Upper lobe of right lung (tissue), 1 donor: ENCODE measurements at places on chromosomes 1 and 21. TPM values are rescaled to one million over a fixed set of nuclear protein-coding genes. Genes with fewer than 3 reads are reported as not detected.

Gene OR2T2
- total RNA-seq = not detected

Gene TARBP1
- total RNA-seq = 18.3 TPM

Gene ARID4B
- 38.7 TPM for total RNA-seq

Gene NBPF10
- 3.8 TPM for total RNA-seq

Gene IL10
- 0.67 TPM for total RNA-seq

- no peak overlapping the region for H3K27ac ChIP-seq
- peaks cover 10% of the 10 kb centered on the region for H3K4me1 ChIP-seq
- no peaks in the 10 kb centered on the region for H3K27me3 ChIP-seq
- peaks cover 16% of the 10 kb centered on the region for H3K36me3 ChIP-seq
- no peak overlapping the region for H3K4me3 ChIP-seq
- no peak for DNase-seq
Measured at GRCh38 chr1:26794391-26794790, 6.6 kb downstream of the PIGV start.

DNA sequence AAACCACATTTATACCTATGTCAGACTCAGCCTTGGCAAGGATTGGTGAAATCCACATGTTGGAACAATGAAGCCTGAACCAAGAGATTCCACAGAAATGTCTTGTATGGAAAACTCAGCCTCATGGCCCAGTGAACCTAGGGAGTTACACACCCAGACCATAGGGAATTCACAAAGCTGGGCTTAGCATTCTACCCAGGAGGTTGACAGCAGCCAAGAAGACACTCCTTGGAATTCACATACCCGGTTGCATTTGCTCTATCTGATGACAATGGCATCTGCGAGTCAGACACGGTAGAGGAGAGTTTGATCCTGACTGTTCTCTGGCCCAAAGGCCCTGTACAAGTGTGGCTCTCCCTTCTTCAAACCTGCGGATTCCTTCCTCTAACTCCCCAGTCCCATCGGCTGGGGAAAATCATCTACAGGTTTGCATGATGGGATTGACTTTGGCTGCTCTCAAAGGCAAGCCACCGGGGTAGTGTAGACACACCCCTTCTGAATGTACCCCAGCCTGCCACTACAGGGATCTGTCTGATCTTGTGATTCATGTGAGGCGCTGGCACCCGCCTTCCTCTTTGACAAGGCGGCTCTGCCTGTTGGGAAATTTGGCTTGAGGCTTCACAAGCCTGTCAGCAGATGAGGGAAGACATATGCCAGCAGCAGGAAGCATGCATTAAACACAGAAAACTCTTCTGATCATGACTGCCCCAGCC lies 297.3 kb upstream of the KAZN start:
- no peaks in the 10 kb centered on the region for H3K36me3 ChIP-seq
- no peaks in the 10 kb centered on the region for H3K27me3 ChIP-seq
- no peak overlapping the region for H3K4me3 ChIP-seq
- no peak for DNase-seq
- H3K27ac ChIP-seq = no peak overlapping the region
- H3K4me1 ChIP-seq = no peaks in the 10 kb centered on the region

DNA sequence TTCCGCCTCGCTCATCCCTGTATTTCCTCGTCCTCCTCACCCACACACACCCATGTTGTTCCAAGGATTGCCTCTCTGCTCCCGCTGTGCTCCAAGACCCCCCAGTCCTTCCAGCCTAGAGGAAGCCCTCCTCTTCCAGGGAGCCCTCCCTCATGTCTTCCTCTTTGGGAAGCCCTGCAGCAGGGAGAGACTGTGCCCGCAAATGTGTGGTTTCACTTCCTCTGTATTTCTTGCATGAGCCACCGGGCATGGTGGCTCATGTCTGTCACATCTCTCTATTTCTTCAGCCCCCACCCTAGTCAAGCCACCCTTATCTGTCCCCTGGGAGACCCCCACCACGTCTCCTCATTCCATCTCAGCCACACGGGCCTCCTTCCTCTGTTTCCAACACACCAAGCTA lies 57.5 kb upstream of the PAX7 start:
- no peak overlapping the region for H3K4me3 ChIP-seq
- no peak for DNase-seq
- no peak overlapping the region for H3K27ac ChIP-seq
- H3K4me1 ChIP-seq = no peaks in the 10 kb centered on the region
- H3K36me3 ChIP-seq = no peaks in the 10 kb centered on the region

DNA sequence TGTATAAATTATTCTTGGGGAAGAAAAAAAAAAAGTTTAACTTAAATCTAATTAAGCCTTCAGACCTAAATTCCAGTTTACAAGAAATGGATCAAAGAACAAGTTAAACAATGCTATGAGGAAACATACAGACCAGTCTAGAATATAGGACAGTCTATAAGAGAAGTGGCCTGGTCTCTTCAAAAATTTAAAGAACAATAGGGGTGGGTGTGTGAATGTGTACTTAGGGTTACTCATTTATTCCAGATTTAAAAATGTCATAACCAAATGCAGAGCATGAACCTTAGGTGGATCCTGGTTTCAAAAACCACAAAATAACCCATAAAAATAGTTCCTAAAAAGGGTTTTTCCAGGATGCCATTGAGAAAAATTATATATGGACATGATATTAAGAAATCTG lies 21.8 kb upstream of the SYNJ1 start:
- H3K4me1 ChIP-seq = no peaks in the 10 kb centered on the region
- no peaks in the 10 kb centered on the region for H3K27me3 ChIP-seq
- no peak for DNase-seq
- no peak overlapping the region for H3K27ac ChIP-seq
- H3K4me3 ChIP-seq = no peak overlapping the region

DNA sequence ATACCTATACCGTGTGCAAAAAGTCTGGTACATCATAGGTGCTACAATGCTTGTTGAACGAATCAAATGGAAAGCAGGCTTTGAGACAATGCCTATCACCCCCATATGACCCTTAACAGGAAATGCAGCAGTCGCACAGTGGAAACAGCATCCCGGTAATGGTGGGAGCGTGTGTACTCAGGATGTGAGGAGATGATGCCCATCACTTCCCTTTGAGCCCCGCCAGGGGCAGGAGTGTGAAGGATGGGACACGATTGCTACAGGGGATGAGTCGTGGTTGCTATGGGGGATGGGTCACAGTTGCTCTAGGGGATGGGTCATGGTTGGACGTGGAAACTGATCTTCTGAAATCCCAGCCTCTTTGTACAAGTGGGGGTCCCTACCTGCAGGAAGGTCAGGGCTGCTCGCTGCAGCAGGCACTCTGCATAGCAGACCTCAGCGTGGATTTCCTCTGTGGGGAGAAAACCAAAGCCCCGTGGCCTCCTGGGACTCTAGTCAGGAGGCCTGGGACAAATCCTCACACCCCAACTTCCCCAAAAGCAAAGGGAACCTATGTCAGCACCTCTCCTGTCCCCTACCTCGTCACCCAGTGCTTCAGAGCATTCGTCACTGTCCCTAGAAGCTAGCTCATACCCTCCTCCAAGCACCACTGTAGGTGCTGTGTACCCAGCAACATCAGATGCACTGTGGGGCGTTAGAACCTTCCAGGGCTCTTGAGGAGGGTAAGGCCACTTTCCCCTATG lies 19.3 kb downstream of the TTC39A start:
- H3K4me1 ChIP-seq = peaks cover 14% of the 10 kb centered on the region
- no peak overlapping the region for H3K4me3 ChIP-seq
- no peaks in the 10 kb centered on the region for H3K27me3 ChIP-seq
- H3K36me3 ChIP-seq = no peaks in the 10 kb centered on the region
- H3K27ac ChIP-seq = no peak overlapping the region

DNA sequence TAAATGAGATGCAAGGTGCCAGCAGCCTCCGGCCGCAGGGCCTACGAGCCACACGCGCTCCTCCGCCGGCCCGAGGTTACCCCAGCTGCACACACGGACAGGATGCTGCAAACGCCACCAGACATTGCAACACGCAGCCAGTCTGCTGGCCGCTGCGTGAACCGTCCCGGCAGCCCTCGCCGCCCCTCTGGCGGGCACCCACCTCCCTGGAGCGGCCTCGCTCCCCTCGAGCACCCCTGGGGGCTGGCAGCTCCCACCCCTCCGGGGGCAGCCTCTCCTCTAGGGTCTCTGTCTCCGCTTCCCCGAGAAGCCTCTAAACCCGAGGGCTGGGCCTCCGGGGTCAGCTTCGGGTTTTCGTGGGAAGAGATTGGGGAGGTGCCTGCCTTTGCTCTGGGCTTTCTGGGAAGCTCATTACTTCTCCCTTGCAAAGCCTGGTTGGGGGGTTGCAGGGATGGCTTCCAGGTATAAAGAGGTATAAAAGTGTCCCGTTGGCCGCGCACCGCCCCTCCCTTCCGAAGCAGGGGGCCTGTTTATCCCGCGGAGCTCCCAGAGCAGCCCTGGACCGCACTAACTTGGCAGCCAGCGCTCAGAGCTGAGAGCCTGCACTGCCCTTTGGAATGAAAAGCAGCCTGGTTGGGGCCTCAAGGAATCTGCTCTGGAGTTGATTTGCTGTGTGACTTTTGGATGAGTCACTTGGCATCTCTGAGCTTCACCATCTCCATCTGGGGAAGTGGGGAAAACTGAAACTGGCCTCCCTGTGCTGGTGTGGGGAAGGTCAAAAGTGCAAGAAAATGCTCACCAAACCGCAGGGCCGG lies 21.8 kb downstream of the DHRS3 start:
- no peaks in the 10 kb centered on the region for H3K27me3 ChIP-seq
- peak overlapping the region; percentile 85 for H3K27ac ChIP-seq
- peak overlapping the region; percentile 43 for H3K4me3 ChIP-seq
- H3K36me3 ChIP-seq = no peaks in the 10 kb centered on the region
- H3K4me1 ChIP-seq = peaks cover 87% of the 10 kb centered on the region

GRCh38 chr21:36463204-36463603 lies 16.7 kb downstream of the CLDN14 start:
- H3K36me3 ChIP-seq = no peaks in the 10 kb centered on the region
- H3K27ac ChIP-seq = no peak overlapping the region
- DNase-seq = no peak
- H3K27me3 ChIP-seq = no peaks in the 10 kb centered on the region
